ENCODE measurements at places on chromosomes 1 and 21.

DNA sequence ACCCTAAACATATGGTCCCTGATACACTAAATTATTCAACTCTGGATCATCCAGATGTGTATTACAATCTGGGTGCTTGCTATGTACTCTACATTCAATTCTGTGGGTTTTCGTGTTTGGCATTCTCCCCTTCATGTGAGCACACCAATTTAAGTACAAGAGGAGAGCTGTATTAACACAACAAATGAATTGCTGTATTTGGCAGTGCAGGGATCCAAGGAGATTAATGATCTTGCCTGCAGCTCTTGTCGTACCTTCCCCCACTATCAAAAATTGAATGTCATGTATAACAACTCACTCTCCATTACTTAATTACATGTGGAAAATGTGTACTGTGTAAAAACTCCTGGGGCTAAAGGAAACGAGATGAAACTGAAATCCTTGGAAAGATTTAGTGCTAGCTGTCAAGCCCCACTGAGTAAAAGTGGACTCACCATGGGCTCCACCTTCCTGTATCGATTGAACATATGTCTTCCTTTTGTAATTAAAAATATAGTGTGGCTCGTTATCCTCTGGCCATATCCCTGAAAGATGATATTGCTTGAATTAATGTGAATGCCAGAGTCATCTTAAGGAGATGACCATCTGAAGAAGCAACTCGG, 172.2 kb upstream of the L1TD1 start:
- DNase-seq: no peak

DNA sequence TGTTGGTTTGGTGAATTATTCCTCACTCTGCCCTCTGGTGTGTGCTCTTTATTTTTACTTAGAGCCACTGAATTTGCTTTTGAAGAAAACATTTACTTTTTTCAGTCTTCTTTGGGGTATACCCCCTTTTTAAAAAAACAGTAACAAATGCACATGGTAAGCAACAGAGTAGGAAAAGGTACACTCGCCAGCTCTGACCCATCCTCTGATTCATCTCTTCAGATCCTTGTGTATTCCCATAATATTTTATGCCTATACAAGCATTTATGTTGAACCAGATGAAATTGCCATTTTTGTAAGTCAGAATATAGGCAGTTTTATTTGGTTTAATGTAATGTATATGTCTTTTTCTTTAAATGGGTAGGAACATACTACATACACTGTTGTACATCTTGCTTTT, 28.3 kb downstream of the TTC3 start:
- DNase-seq: peak; percentile 19

GRCh38 chr1:18588093-18588492, 42.6 kb upstream of the PAX7 start:
- no peak for DNase-seq

DNA sequence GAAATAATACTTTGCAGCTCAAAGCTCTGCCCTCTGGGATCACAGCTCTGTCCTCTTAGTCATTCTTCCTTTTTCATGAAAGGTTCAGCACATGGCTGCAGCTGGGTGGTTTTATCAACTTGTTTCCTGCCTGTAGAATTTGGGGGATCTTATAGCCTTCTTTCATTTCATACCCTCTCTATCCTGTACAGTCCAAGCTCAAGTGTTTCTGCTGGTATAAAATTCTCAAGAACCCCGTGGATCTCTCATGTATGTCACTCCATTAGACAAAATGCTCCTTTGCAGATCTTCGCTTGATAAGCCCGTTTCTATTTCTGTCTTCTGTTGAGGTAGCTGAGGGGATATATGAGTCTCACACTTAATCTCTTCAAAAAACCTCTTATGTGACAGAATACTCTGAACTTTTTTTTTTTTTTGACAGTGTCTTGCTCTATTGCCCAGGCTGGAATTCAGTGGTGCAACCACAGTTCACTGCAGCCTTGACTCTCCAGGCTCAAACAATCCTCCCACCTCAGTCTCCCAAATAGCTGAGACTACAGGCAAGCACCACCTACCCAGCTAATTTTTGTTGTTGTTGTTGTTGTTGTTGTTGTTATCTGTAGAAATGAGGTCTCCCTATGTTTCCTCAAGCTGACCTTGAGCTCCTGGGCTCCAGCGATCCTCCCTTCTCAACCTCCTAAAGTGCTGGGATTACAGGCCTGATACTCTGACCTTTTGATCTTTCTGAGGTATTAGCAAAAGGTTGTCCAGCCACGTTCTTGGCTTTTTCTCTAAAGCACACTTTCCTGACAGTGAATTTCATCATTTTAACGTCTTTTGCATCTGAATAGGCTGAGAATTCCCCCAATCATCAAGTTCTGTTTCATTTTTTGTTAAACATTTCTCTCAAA, 24.6 kb upstream of the COL9A2 start:
- peak; percentile 22 for DNase-seq

DNA sequence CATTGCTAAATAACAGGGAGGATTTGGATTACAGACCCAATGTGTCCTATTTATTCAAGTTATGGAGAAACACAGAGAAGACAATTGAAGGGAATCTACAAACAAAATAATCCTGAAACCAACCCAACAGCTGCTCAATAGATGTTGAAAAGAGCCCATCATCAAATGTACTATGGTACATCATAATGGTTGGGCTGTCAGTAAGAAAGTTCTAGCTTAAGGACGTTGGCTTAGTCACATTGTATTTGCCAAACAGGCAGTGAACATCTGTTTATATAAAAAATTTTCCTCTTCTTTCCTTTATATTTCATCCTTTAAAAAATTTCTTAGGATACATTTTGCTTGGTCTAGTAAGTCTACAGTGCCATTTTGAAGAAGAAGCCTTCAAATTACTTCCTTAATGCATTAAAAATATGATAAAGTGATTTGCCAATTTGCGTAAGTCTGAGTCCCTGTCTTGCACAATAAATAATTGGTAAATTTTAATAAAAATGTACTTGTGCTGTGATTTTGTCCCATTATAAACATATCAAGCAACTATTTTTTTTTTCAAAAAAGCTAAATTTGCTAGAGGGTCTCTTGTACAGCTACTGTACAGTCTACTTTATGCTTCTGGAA, 14.4 kb downstream of the MAP3K7CL start:
- peak; percentile 38 for DNase-seq

- DNase-seq: no peak
These were observed 154.4 kb downstream of the NR5A2 start for GRCh38 chr1:200181861-200182260.

DNA sequence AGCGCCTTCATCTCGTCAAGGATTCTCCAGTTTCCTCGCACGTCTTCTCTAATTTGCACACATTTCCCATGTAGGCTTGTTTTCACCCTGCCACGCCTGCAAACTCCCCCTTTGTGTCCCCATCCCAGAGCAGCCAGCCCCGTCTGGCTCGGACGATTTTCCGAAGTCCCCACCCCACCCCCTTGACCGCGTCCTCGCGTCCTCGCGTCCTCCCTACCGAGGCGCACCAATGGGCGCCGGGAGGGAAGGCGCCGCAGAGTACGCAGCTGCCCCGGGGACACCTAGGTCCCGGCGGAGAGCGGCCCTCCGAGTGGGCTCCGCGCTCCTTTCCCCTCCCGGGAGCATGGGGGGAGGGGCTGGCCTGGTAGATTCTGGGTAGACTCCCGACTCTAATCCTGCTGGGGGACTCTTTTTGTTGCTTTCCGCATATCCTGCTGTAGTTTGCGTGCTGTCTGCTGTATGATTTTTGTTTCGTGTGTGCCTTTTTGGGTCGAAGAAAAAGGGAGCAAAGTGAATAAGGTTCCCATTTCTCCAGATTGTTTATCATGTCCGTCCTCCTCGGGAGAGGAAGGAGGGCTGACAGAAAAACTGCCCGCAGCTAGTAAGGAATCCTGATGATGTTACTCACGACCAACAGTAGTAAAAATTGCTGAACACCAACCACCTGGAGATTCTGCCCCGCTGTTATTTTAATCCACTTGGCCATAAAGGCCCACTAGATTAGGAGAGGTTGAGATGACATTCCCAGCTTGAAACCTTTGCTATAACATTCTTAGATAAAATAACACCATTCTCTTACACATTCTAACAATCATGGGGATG, 1.5 kb downstream of the CACHD1 start:
- peak; percentile 75 for DNase-seq

DNA sequence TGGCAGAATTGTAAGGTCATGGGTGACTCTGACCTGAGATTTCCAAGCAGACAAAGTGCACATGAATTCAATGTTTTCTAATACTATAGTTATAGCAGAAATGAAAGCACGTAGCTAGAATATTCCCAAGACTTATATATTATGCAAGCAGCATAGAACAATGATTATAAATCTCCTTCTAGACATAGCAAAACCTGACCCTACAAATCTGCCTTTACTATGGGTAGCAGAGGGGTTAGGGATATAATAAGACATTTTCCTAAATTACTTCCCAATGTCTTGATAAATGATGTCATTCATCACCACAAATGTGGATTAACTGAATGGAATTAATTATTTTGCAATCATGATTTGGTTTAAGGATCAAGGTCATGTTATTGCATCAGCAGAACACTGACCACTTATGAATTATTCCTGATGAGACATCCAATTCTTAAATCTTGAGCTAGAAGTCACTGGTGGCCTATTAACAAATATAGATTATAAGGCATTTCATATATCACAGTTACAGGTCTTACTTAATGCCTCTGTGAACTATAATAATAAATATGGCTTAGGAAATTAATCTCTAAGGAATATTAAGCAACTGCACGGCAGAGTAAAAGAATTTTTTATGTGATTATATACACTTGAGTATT, 776.6 kb downstream of the AMY1C start:
- DNase-seq: no peak

DNA sequence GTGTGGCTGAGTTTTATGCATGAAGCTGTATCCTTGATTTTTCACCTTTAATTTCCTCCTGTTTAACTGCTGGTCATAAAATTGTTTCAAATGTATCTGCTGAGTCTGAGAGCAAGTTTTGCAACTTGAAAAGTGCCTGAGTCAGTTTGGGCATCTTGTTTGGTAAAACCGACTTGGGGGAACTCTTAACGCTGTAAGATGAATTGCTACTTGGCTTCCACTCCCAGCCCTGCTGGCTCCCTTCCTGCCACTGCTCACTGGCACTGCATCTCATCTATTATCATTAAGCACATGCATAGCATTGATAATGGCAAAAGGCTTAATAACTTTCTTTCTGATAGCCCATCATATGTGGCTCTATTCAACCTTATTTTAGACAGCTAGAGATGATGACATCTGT, 35.7 kb upstream of the FAM78B start:
- no peak for DNase-seq

GRCh38 chr1:80876035-80876434, 924.7 kb upstream of the ADGRL2 start:
- DNase-seq: no peak

DNA sequence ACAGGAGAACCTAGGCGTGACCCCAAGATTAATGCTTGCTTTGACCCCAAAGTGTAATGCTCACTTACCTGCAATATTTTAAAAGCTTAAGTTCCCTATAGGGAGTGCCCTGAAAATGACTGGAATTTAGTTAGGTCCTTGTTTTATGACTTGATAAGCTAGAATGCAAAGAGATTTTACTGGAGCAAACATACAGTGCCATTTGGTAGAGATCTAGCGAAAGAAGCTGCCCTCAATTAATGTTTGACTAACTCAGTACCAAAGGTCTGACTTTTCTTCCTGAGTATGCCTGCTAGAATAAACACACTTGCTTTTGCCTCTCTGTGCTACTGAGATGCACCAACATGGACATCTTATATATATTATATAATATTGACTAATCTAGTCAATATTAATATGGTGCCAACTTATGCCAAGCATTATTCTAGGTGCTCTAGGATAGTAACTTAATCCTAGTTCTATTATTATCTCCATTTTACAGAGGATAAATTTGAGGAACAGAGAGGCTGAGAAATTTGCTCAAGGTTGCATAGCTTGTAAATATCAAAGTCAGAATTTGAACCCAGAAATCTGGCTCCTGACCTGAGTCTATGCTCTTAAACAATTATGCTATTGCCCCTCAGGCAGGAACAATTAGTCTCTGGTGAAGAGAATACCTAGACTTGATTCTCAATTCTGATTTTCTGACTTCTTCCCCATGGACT, 18.2 kb downstream of the S100A10 start:
- no peak for DNase-seq

- peak; percentile 29 for DNase-seq
These were observed 1.6 kb upstream of the AJAP1 start for GRCh38 chr1:4652631-4653327.

DNA sequence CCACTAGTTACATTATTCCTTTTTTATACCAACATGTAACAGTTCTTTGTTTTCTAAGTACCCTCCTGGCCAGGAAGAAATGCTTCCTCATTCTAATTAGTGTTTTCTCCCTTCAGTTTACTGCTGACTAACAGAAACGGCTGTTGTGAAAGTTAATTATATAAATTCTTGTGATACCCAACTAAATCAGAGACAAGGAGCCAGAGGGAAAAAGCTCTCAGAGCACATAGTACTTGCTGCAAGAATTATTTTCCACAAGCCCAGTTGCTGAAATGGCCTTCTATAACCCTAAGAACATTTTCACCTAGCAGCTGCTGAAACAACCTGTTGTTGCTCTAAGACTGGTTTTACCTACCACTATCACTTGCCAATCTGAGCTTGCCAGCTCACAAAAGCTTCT, 82.4 kb downstream of the FAF1 start:
- DNase-seq: no peak

DNA sequence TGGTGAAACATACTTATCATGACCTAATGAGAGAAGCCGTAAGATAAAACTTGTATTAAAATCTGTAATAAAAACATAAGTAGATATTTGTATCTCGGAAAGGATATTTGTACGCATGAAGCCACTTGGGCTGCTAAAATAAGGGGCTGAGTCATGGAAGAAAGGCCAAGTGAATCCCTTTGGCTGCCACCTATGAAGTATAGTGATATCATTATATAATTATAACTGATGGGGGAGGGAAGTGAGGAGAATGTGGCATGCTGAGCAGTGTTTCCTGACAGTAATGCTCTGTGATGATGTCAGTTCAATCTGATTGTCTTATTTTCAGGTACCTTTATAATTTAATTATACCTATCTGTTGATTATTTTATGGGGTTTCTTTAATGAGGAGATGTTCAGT, 13.6 kb downstream of the RWDD3 start:
- no peak for DNase-seq

- DNase-seq: peak; percentile 35
These were observed 35.7 kb upstream of the CAP1 start for GRCh38 chr1:40004857-40005256.

- DNase-seq: no peak
These were observed 85.1 kb downstream of the PCSK9 start for GRCh38 chr1:55124470-55124869.

- no peak for DNase-seq
These were observed 44.1 kb downstream of the ITSN1 start for GRCh38 chr21:33686386-33686785.

DNA sequence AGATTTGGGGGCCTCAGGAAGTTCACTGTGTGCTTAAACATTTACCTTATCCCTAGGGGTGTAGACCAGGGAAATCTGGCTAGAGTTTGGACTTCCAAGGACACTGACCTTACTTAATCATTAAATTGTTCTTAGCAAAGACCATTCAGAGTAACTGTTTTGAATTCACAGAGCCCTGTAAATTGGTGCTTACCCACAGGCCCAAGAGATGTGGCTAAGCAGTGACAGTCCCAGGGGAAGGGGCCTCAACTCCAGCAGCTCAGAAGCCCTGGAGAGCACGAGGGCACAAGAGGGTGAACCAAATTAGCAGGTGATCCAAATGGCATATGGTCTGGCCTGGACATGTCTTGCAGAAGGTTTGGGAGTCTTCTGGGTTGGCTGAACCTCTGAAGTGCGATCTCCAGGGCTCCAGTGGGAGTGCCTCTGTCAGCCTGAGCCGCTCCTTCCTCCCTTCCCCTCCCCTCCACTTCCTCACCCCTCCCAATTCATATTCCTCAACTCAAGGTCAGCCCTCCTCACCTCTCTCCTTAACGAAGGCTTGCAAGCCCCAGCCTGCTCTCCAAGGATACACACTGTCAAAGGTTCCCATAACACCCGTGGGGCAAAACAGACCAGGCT, 4.3 kb downstream of the PAQR7 start:
- no peak for DNase-seq

Measured in adipocyte (in vitro differentiated cells).